ENCODE measurements at places on chromosomes 2 and 18.
A peak's percentile ranks its signal among the peaks of the same experiment; 100 is the strongest.

- no peak for DNase-seq
These were observed 26.2 kb downstream of the KLF7 start for GRCh38 chr2:207139552-207139951.

GRCh38 chr2:108034843-108035242 lies 48.5 kb downstream of the SLC5A7 start:
- no peak for DNase-seq

DNA sequence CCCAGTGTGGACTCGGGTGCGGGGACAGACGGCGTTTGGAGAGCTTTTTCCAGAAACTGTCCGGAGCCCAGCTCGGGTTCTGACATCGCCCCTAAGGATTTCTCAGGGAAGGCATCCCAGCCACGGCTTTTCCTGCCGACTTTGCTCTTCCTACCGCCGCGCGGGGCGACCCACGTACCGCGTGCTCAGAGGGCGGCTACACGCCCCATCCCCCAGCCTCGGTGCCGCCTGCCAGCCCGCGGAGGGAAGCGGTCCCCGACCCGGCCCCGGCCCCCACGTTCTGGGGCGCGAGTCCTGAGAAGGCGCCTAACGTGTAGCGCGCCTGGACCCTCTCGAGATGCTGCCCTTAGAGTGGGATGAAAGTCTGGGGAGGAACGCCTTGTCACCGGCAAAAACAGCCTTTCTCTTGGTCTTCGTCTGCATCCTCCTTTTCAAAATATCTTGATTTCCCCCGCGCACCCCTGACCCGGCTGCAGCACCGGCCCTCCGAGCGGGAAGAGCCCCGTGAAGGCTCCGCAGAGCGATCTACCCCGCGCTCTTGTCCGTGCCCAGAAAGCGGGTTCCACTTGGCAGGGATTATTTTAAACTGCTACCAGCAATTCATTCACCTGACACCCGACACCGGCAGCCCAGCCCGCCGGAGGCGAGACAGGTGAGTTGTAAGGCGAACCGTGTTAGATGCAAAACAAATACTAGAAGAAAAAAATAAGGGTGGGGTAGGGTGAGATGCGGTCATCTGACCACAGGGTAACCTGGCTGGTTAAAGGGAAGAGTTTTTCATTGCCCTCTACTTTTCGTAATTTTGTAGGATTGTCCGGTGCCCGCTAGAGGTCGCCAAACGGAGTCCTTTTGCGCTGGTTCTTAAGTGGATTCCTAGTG lies 812 bp upstream of the KCNG3 start:
- DNase-seq = peak; percentile 79

GRCh38 chr2:231052494-231053451 lies 3.9 kb upstream of the PSMD1 start:
- DNase-seq = peak; percentile 76

DNA sequence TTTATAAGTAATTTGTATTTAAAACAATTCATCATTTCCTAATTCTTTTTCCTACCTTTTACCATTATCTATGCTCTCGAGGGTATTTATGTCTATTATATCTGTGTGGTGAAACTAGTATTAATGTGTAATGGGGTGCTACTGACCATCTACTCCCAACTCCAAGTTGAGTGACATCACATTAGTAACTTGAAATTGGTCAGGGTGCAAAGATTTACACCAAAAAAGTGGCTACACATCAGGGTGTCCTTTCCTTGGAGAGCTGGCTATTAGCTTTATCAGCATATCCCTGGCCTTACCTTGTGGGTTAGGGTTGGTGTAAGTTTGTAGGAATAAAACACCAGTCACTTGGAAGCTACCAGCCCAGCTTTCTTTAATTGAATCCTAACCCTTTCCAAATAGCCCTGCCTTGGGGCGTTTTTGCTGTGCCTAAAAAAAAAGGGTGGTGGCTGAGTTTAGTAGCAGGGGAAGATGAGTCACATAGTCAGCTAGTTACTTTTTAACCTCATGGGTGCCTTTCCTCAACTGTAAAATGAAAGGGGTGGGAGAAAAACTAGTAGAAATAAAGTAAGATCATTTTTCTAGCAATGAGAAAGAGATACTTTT lies 14.0 kb downstream of the ANXA4 start:
- DNase-seq = no peak

DNA sequence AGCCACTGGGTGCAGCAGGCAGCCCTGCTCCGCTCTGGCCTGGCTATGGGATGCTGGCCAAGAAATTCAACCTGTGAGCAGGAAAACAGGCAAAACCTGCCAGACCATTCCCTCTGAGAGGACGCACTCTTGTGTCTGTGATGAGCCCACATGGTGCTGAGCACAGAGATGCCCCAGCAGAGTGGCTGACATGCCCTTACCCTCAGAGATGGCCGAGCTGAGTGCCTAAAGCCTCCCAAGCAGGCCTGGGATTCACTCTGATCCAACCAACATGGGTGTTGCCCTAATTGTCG lies 34.3 kb upstream of the TAF1B start:
- DNase-seq = no peak

DNA sequence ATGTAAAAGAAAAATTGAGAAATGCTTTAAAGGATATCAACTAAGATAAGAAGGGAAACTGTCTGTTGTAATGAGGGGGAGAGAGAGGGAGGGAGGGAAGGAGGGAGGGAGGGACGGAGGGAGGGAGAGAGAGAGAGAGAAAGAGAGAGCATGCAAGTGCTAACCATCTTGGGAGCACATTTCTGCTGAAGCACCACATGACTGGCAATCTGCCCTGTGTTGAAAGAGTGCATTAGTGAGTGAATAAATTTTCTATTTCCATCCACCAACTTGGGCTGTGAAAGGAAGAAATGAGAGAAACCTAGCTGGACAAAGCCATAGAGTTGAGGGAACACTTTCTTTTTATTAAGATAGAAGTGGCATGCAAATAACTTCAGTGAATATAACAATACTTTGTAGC lies 110.7 kb downstream of the TMX3 start:
- no peak for DNase-seq

- no peak for DNase-seq
These were observed 62.9 kb upstream of the APCDD1 start for GRCh38 chr18:10391506-10391905.

DNA sequence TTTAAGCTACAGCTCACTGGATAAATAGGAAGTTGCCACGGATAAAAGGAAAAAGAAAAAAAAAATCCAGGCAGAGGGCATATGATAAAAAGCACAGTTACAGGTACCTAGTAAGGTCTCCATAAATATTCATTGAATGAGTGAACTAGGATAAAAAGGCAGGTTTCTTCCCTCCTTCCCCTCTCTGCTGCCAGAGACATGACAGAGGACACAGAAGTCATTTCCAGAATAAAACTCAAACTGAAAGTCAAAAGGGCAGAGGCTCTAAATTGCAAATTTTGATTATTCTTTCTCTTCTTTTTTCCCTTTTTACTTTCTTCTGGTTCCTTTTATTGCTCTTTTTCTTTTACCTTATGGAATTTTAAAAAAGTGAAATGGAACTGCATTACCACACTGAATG lies 7.7 kb downstream of the CD302 start:
- no peak for DNase-seq

- no peak for DNase-seq
These were observed 10.1 kb upstream of the LCLAT1 start for GRCh38 chr2:30436859-30437435.

DNA sequence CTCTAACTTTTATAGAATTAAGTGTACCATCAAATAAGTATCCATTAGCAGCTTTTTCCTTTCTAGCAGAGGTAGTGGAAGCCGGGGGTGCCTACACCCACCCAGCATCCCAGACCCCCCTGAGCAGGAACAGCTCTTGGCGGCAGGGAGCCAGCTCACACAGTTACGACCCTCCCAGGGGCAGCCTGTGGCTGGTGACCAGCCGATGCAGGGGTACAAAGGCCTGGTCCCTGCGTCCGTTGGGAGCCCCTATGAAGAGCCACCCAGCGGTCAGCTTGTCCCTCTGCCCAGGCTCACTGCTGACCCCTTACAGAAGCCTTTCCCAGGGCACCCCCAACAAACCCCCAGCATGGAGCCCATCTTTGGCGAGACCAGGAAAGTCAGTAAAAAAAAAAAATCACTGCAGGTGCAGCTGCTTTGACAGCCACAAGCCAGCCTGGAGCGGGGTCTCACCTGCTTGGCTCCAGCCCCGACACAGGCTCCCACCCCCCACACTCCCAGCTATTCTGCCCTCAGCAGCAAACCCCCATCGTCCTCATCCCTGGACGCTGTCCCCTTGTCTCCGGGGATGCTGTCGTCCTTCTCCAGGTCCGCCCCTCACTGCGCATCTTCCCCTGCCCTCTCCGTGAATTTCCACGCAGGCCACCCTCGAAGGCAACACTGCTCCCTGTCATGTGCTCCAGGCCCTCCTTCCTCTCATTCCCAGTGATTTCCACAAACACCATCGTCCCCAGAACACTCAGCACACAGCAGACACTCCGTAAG lies 43.1 kb downstream of the GPC1 start:
- DNase-seq = no peak

GRCh38 chr2:133062931-133063665 lies 393.1 kb upstream of the LYPD1 start:
- DNase-seq = no peak

- no peak for DNase-seq
These were observed 557 bp upstream of the DSG2 start for GRCh38 chr18:31497404-31497835.

- no peak for DNase-seq
These were observed 171.9 kb downstream of the KLHL29 start for GRCh38 chr2:23556929-23557328.

GRCh38 chr2:4247791-4248190 lies 544.4 kb downstream of the DCDC2C start:
- DNase-seq = no peak

DNA sequence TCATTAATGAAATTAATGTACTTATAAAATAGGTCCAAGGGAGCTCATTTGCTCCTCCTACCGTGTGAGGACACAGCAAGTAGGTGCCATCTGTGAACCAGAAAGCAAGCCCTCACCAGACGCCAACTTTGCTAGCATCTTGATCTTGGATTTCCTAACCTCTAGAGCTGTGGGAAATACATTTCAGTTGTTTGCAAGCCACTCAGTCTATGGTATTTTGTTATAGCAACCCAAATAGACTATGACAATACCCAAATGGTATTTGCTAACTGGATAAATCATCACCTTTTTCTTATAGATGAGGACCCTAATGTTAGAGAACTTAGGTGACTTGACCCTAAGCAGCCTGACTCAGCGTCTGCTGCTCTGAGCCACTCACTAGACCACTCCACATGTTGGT lies 379.6 kb downstream of the HRH4 start:
- DNase-seq = no peak

GRCh38 chr2:179106342-179106675 lies 56.4 kb upstream of the CCDC141 start:
- no peak for DNase-seq

- no peak for DNase-seq
These were observed 131.7 kb upstream of the CDH20 start for GRCh38 chr18:61201511-61201910.

DNA sequence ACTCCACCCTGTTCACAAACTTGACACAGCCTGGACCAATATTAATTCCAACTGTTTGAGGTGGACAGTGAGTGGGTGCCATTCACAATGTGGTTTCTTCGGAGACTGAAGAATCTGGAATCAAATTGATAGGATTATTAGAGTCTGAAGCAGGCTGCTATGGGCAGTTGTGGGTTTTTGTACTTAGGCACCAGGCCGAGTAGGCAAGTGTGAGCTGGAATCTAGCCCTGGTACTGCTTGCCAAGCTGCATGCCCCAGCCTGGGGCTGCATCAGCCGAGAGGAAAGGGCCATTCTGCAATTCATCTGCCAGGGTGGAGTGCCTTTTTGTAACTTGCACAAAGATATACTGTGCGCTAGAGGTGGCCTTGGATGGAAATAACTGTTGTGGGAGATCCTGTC lies 654.7 kb upstream of the FANCL start:
- DNase-seq = no peak

DNA sequence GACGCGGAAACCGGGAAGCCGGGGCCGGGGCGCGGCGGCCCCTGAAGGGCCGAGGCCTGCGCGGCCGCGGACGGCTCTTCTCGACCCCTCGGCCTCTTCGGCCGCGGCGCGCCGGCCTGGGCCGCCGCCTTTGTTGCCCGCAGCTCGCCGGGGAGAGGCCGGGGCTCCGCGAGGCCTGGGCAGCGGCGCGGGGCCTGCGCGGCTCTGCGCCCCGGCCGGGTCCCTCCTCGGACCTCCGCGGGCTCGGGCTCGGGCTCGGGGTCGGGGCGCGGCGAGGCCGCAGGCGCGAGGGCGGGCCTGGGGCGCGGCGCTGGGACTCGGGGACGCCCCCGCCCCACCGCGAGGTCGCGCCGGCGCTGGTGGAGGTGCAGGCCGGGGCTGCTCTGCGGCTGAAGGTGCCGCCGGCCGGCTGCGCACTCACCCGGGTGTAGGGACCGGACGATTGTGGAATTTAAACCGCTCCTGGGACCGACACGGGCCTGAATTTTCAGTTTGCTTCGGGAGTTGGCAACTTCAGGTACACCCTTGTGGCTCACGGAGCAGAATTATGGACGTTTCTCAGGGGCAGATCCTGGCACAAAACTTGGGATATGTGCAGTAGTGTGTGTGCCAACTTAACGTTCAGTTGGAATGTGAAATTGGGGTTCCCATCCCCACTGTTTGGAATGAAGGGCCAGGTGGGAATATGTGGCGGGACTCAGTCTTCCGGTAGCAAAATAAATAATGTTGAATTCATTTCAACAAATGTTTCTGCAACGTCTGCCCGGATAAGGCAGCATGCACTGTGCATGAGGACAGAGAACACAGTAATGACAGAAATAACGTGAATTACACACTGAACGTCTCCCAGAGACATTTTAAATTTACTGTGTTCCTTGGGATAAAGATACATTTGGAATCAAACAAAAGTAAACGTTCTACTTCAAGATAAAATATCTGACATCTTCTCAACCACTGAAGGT lies 787 bp downstream of the SOCS6 start:
- DNase-seq = no peak

DNA sequence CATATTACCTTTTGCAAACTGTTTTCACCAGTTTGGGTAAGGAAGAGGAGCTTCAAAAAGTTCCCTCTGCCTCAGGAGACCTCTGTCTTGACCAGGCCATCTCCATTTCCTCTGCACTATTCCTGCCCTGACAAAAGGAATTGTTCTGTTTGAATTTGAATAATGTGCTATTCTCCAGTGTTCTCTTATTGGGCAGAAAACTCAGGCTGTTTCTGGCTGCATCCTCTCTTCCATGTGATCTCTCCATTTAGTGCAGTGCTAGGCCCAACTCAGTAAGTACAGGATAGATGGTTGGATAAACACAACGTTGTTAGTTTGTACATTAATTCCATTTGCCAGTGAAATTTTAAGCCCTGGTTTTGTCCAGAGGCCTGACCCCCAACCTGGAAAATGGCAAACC lies 102.2 kb upstream of the CELF4 start:
- no peak for DNase-seq

DNA sequence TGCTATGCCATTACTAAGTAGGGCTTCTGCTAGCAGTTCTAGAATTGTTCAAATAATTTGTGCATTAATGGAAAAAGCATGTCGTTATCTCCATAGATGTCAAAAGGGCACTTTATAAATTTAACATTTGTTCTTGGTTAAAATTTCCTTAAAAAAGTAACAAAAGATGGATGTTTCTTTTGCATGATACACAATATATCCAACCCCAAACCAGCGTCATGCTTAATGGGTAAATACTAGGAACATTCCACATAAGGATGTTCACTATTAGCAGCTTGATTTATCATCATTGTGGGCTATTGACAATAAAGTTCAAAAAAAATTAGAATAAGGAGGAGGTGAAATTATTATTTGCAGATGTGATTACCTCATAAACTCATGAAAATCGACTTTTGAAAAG lies 79.7 kb downstream of the GREB1L start:
- no peak for DNase-seq

GRCh38 chr18:61471942-61472341 lies 138.7 kb downstream of the CDH20 start:
- no peak for DNase-seq

- DNase-seq = no peak
These were observed 123.7 kb downstream of the MAP4K4 start for GRCh38 chr2:101821059-101821805.
